NK-92 treated with Interleukin-12 subunit alpha and Interleukin-12 subunit beta, amount 100 ng/mL, for 24 hours (cell line): ENCODE measurements at places on chromosomes 13 and 19.
A peak's percentile ranks its signal among the peaks of the same experiment; 100 is the strongest.

DNA sequence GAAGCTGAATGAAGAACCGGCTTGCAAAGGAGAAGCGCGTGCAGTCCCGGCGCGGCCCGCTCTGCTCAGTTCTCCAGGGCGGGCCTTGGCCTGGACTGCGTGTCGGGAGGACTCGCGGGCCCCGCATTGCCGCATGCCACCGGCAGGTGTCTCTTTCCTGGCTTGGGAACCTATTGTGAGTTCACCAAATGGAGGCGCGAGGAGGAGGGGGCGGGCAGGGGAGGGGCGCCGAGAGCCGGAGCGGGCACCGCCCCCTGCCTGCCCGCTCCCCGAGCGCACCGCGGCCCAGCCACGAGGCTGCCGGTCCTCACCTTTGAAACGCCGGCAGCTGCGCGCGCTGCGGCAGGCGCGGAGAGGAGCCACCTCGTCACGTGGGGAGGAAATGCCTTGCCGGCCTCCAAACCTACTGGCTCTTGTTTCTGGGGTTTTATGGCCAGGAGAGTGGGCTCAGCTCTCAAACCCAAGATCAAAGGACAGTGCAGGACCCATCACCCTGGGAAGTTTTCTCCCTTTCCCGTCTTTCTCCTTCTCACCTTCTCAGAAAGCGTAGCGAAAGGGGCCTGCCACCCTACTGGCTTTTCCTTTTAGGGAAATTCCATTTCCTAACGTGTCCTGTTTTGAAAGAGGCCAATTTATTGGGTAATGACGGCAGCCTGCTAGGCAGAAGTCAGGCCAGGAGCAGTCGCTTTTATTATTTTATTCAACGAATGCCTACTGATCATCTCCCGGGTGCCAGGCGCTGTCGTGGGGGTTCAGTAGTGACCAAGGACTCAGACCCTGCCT, 13.8 kb upstream of the UBE2L5 start:
- no peak for DNase-seq

- no peak for DNase-seq
Measured at GRCh38 chr19:53055117-53055516, 10.6 kb downstream of the ERVV-2 start.

DNA sequence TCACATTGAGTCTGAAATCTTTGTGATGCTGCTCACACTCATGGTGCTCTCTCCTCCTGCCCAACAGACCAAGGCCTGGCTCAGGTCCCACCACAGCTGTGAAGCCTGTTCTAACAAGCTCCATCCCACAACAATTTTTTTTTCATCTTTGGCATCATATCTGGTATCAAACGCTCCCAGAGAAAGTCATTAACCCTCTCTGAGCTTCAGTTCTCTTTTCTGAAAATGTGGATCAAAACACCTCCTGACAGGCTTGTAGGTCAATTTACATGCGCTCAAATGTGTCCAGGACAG, 224.4 kb downstream of the LACC1 start:
- DNase-seq = no peak

DNA sequence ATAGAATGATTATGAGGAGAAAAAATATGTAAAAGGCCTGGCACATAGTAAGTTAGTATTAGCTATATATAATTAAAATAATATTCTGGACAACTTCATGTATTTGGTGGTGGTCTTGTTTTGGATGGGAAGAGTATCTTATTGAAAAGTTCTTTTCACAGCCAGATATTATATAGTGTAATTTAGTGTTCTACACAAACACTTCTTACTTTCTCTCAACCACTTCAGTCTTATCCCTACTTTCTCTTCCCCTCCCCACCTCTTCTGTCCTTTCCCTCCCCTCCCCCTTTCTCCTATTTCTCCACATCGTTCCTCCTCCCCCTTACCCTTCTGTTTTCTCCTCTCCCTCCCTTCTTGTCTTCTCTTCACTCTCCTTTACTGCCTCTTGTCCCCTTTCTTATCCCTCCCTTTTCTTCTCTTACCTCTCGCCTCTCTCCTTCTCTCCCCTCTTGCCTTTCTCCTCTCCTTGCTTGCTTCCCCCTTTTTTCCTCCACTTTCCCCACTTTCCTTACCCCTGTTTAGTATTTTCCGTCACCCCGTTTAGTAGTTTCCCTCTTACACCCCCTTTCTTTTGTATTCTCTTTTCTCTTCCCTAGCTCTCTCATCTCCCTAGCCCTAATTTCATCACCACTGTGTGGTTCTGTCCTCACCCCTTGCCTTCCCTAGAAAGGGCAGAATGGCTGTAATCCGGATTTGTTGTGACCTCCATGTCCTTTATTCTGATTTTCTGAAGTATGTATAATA, 107.2 kb upstream of the MLNR start:
- DNase-seq = no peak

DNA sequence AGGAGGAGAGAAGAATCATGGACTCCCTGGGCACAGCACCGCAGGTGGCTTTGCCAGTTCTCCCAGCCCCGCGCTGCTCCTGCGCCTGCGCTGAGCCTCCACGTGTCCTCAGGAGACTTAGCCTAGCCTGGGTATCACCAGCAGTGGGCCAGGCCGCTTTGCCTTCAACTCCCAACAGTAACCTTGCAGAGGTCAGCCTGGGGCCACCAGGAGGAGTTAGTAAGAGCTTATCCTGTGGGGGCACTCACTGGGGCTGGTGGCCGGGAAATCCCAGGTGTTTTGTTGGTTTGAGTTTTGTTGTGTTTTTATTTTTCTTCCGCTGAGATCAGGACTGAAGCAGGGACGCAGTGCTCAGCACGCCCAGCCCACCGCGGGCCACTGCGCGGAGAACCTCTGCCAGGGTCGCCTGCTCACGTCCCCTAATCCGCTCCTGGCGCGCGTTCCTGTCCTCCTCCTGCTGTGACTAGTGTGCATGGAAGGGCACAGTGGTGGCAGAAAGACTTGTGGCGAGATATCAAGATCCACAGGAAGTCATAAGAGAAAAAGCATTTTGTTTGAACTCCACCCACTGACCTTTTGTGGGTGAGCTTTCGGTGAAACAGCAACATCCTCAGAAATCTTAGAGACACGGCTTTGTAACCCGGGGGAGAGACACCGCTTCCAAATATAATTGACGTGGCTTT, 207.4 kb upstream of the RFC3 start:
- DNase-seq = no peak

DNA sequence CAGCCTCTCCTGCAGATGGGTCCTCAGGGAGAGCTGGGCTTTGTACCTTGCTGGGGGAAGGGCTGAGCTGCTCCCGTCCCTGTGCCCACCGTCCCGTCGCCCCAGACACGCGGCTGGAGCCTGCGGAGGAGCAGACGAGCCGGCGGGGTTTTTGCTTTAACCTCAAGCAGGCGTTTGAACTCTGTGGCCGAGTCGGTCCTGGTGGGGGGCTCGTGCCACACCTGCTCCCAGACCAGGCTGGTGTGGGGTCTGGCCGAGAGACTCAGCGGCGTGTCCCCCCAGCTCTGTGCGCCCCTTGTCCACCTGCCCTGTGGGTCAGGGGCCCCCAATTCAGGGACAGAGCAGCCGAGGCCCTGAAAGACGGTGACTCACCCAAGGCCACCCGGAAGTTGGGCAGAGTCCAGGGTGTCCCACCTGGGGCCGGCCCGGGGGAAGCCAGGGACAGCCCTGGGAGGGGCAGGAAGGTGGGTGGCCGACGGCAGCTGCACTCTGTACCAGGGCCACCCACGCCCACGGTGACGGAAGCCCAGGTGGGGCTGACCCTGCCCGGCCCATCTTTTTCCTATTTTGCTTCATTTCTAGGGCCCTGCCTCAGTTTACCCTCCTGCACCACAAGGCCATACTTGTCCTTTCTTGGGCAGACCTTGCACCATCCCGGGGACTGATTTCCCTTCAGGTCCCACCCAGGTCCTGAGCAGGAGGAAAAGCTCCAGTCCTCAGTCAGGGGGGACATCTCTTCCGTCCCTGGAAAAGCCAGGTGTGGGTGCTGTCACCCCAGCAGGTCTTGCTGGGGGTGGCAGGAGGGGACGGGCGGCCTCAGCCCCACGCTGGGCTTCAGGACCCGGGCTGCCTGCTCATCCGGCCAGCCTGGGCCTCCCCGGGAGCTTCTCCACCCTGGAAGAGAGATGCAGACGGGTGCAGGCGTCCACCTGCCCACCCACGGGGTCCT, 5.3 kb downstream of the EFNA2 start:
- DNase-seq = no peak

DNA sequence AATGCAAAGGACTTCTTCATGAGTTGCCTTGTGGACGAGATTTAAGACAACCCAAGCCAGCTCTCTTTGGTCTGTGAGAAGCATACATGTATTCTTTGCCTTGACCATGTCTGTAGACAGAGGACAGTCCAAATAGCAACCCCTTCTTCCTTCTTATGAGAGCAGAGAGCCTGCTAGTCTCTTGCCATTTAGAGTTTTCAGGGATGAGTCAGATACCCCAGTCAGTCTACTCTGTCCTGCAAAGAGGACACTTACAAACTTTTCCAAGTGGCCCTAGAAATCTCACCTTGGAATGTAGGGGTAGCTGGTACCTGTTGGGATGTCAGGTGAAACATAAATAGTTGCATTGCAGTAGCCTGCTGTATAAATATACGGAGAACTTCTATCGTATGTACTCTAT, 36.7 kb downstream of the DNAJC3 start:
- no peak for DNase-seq

- DNase-seq = peak; percentile 75
Measured at GRCh38 chr19:19643158-19644053, at the start of gene GMIP. TSS of gene GMIP (minus strand) at chr19:19643657. CDS start at chr19:19643529, 128 bp downstream.

- DNase-seq = no peak
Measured at GRCh38 chr19:5202553-5202952, 138.1 kb downstream of the PTPRS start.
